ENCODE measurements at places on chromosomes 7 and 10.

GRCh38 chr7:128939075-128939860, 1.5 kb downstream of the IRF5 start:
- DNase-seq: peak; percentile 75

- no peak for DNase-seq
Measured at GRCh38 chr10:101856626-101857025, 13.0 kb upstream of the KCNIP2 start.

DNA sequence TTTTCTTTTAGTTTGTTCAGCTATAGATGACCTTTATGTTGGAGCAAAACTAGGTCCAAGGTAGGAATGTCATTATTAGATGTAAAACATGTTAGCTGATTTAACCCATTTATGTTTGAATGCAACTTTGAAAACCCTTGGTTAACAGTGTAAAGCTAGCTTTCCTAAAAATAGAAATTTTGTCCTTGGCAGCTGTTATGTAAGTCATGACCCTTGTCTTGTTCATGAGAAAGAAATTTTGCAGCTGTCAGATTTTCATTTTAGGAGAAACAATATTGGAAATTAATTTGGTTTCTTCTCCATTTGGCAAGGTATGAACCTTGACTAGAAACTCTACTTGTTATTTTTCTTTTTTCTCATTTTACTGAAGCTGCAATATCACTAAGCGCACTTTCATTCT, 23.9 kb upstream of the CCAR1 start:
- no peak for DNase-seq

DNA sequence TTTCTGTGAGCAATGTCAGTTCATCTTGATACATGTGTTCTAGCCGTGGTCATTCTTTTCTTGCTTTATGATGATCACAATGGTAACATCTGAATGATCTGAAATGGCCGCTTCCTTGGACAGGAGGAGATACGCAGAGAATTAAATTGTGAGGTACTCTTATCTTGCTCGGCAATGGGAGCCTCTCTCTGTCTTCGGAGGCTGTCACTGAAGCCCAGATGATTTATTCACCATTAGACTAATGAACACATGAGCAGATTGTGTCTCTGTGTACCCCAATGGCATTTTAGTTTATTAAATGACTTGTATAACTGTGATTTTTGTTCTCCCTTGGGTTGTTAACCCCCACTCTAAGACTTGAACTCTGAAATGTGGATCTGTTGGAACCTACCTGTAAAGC, 38.6 kb downstream of the RBM33 start:
- DNase-seq: no peak

GRCh38 chr7:92924800-92925199, 88.4 kb upstream of the CDK6 start:
- no peak for DNase-seq

DNA sequence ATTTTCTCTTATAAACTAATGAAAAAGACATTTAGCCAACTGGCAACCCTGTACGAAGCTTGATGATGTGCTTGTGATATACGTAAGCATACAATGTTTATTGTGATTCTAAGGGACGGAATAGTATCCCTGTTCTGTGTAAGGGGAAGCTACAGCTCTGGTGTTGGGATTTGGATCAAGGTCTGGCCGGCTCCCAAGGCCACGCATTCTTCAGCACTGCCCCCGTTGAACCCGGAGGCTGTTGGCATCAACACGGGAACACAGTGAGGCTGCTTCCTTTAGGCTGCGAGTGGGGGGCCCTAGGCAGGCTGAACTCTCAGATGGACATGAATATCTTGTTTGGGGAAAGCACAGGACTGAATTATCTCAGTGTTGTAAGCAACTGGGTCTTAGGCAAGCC, 180.6 kb downstream of the CAMK1D start:
- no peak for DNase-seq

- no peak for DNase-seq
Measured at GRCh38 chr7:20083781-20084180, 133.4 kb downstream of the MACC1 start.

DNA sequence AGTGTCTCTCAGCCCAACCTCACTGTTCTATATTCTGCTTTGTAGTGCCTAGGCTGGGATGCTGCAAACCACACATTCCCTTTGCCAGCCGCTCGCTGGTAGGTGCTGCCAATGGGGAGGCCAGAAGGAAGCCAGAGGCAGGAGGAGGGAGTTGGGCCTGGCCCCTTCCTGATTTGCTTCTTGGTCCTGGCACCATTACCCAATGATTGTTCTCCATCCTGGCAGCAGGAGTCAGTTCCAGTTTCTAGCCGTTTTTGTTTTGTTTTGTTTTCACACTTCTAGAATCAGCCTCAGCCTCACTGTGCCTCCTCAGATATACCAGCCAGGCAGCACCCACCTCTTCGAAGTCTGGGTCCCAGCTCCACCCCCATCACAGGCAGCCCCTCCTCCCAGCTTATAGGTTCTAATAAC, 27.4 kb upstream of the LOXL4 start:
- DNase-seq: no peak

DNA sequence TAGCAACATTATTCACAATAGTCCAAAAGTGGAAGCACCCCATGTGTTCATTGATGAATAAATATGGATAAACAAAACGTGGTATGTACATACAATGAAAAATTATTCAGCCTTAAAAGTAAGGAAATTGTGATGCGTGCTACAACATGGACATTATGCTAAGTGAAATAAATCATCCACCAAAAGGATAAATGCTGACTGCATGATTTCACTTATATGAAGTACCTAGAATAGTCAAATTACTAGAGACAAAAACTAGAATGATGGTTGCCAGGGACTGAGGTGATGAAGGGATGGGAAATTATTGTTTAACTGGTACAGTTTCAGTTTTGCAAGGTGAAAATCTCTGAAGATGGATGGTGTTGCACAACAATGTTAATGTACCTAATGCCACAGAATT, 56.6 kb downstream of the THSD7A start:
- no peak for DNase-seq

- no peak for DNase-seq
Measured at GRCh38 chr10:26323219-26323618, 106.6 kb downstream of the GAD2 start.

- DNase-seq: no peak
Measured at GRCh38 chr10:47334466-47335295, 12.4 kb downstream of the GDF2 start.

DNA sequence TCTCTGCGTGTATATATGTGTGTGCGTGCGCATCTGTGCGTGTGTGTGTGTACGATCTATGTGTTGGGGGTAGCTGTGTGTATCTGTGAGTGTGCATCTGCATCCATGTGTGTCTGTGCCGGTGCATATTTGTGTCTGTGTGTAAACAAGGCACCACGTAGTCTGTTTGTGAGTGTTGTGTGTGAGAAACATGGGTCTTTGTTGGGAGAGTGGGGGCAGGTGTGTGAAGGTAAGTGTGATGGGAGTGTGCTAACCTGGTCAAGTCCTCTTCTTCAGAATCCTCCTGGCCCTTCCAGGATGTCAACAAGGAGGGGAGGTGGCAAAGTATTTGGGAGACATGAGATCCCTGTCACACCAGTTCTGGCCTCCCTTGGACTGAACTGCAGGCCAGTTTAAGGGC, 87.2 kb downstream of the HIF1AN start:
- DNase-seq: no peak

GRCh38 chr7:91656541-91657482, 223.7 kb downstream of the MTERF1 start:
- no peak for DNase-seq

GRCh38 chr7:3710531-3710930, 409.5 kb downstream of the SDK1 start:
- no peak for DNase-seq

DNA sequence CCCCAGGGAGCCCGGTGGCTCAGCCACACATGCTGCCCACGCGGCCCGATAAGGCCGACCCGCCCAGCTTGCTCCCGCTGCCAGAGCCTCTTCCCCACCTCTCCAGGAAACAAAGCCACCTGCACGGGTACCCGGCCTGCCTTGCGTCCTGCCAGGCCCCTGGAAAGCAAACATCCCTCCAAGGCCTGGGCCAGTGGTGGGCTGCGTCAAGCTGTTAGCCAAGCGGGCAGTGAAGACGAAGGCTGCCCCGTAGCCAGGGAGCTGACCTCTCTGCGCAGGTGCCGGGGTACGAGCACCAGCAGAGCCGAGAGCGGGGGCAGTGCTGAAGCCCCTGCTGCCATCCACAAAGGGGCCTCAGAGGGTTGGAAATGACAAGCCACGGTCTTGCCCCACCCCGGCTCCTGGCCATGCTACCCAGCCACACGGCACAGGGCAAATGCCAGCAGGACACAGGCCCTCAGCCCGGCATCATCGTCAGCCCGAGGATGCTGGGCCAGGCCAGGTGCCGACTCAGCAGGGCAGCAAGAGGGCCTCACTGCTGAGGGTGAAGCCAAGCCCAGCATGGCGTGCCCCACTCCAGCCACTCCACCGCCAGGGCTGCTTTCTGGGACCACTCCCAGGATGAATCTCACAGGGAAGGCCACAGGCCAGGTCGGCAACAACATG, 140.0 kb downstream of the PTPRN2 start:
- no peak for DNase-seq

DNA sequence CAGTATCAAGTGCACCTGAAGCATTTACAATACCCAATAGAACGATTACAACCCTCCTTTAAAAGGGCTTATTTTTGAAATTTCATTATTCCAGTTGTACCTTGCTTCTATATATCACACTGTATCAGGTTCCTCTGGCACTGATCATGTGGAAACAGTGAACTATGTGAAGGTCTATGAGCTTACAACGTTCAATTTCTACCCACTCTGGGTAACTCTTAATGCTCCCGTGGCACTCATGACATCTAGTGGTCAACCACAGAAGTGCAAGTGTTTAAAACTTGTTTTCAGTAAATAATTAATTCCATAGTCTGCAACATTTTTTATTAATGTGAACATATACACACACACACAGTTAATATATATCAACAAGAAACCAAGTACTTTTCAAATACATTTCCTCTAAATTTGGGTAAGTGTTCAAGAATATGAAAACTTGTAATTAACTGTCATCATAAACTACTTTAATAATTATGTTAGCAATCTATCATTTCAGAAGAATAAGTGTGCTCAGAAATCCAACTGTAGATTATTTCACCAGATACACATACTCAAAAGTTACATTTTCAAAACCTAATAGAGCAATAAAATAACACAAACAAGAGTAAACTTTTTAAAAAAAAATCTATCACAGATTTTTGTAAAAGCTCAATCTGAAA, 61.0 kb downstream of the MPP7 start:
- DNase-seq: peak; percentile 48

DNA sequence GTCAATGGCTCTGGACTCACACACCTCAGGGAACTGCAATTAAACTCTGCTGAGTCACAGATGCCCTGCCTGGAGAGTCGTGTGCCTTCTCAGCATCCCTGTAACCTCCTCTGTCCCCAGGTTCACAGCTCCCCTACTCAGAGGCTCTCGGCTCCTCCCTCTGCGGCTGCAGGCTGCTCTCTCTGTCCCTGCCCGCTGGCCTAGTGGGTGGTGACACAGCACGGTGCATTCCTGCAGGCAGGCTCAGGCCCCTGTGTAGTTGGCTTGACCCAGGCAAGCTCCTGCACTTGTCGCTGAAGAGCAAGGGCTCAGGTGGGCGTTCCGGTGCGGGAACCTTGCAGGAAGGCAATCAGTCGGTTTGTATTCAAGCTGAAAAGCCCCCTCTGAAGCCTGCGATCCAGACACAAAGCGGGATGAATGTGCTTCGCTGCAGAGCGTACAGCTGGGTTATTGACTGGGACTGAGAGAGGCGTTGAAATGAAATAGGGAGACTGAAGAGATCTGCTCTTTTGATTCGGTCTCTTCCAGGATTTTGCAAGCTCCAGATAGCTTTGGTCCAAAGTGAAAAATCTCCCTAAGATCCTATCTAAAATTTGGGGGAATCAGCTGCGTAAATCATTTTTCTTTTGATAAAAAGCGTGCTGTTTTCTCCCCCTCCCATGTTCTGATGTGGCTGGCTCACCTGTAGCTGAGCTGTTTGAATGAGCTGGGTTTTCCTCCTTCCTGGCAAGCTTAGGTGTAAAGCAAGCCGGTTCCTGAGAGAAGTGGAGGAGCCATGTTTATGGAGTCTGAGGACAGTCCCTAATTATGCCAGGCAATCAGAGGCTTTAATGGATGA, 208.7 kb upstream of the PHYHIPL start:
- DNase-seq: no peak

DNA sequence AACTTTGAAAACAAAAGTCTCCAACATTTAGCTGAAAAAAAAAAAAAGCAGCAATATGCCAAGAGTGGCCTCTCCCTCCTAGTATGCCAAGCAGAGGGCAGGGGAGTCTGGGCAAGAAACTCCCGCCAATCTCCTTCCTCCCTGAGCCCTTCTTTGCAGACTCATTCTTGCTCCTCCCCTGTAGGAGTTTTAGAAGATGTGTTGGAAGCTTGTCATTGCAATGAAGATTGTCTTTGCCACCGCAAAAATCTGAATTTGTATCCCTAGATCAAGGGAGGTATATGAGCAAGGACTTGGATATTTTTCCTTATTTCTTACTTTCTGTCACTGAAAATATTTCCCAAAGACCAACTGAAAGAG, 2.6 kb upstream of the TNS3 start:
- DNase-seq: no peak

DNA sequence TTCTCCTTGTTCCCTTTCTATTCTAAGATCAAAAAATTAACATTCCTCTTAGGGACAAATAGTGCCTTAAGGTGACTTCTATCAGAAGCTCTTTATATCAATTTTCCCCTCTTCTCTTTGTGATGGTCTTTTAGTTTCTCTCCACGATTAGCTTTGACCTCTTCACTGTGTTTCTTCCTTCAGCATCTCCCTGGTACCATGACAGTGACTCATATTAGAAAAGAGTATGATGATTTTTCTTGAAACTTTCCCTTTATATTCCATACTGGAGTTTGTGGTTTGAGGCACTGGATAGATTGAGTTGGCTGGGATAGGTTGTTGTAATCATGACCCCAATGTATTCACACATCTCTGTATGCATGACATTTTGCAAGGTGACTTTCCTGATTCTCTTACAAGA, 335.6 kb upstream of the GLI3 start:
- DNase-seq: no peak

- no peak for DNase-seq
Measured at GRCh38 chr10:112136486-112137153, 46.9 kb downstream of the GPAM start.

DNA sequence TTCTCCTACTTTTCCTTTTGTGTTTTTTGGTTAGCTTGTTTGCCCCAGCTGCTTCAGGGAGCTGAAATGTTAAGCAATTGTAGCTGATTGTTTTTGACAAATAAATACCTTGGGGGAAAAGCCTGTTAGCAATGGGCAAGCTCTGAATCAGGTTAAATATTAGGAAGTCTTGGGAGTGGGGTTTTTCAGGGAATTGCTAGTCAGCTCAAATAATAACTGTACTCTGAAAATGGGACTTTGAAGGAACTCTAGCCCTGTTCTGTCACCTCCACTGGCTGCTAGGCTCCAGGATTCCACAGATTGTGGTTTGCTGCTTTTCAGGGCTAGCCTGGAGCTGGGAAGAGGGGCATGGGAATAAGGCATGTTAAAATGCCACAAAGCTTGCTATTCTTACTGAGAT, 39.5 kb downstream of the ADK start:
- no peak for DNase-seq

DNA sequence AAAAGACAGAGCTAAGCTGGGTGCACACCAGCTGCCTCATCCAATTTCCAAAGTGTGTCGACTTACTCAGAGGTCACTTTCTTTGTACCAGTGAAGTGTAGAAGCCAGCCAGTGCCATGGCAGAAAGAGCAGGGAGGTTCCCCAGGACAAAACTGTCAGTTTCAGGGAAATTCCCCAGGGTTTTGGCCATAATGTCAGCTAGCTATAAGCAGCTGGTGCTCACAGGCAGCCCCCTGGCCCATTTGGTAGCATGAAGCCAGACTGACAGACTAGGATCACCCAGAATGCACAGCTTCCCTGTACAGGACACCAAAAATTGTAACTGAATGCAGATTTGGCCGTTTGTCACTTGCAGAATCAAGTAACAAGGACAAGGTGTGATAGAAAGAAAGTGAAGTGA, 28.6 kb downstream of the MRPL32 start:
- DNase-seq: no peak

GRCh38 chr10:118472415-118473304, 122.8 kb downstream of the PRLHR start:
- DNase-seq: no peak
